ENCODE measurements at places on chromosomes 4 and X. TPM values are rescaled to one million over a fixed set of nuclear protein-coding genes. Genes with fewer than 3 reads are reported as not detected.
A peak's percentile ranks its signal among the peaks of the same experiment; 100 is the strongest.

DNA sequence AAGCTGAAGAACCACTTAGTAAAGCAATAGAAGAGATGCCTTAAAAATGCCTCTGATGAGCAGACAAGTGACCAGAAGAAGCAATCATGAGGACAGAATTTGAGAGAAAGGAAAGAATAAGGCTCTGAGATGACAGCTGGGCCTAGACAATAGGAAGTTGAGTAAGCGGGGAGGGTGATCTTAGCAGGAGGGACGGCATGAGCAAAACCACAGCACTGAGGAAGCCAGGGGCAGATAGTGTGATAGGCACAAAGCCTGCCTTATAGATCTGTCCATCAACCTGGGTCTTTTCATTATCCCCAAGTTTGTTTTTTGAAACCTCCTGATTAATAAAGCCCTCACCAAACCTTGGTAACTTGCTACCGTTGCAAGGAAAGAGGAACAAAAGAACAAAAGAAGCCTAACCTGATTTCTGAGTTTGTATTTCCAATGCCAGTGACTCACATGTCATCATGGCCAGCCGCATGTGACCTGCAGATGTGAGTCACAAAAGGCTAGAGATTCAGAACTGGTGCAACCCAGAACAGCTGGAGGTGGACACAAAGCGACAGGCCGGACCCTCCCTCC lies 55.7 kb upstream of the PPARGC1A start:
- no peak for DNase-seq

DNA sequence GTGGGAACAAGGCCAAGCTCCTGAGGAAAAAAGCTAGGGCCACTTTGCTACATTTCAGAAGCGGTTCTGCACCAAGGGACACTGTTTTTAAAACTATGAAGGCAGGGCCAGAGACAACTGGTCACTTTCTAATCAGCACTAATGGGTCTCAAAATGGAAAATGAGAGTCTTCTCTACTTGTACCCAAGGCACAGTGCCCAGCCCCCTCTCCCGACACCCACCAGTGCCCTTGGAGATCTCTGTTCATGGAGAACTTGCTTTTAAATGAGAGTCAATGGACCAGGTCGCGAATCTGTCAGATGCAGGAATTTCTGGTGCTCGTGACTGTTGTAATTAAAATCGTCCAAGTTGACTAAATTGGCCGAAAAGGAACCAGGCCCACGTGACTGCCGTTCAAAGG lies 591.6 kb downstream of the BCOR start:
- no peak for DNase-seq

- DNase-seq: no peak
These were observed 77.6 kb downstream of the FBXL5 start for GRCh38 chr4:15577508-15577907.

DNA sequence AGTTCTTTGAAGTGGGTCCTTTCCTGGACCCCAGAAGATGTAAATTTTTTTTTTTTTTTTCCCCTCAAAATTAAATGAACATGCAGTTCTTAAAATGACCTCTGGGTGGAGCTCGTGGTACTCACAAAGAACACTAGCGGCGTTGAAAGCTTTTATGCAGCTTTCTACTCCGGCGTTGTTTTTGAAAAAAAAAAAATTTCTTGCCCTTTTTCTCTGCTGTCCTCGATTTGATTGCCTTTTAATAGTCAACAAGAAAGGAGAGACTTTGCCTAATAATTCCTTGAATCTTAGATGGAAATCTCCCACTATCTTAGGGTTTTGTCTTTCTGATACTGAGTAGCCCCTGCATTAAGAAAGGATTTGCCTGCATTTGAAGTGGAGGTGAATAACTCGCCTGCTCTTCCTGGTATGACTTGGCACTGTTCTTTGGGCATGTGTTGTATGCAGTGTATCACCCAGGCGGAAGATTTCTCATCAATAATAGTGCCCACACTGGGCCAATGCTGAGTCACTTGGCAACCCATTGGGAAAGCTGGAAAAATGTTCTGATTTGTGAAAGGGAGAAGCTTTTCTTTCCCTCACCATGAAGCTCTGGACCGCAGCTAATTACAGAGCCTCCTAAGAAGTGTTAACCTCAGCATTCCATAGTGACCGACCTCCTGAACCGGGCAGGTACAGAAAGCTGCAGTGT lies 104.0 kb downstream of the PHEX start:
- peak; percentile 70 for DNase-seq

DNA sequence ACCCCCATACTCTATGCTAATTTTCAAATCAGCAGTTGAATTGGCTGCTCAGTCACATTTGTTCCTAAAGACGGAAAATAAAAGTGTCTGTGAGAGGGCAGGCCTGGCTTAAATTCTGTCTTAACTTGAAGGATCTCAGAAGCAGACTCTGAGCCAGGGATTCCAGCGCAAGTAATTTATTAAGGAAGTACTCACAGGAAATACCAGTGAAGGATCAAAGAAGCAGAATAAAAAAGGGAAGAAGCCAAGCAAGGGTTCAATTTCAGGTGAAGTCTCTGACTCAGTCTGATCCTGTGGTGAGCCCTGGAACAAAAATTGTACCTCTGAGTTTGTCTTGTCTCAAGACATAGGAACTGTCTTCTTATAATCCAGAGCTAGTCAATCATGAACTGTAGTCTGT lies 52.2 kb downstream of the IL1RAPL1 start:
- DNase-seq: no peak

DNA sequence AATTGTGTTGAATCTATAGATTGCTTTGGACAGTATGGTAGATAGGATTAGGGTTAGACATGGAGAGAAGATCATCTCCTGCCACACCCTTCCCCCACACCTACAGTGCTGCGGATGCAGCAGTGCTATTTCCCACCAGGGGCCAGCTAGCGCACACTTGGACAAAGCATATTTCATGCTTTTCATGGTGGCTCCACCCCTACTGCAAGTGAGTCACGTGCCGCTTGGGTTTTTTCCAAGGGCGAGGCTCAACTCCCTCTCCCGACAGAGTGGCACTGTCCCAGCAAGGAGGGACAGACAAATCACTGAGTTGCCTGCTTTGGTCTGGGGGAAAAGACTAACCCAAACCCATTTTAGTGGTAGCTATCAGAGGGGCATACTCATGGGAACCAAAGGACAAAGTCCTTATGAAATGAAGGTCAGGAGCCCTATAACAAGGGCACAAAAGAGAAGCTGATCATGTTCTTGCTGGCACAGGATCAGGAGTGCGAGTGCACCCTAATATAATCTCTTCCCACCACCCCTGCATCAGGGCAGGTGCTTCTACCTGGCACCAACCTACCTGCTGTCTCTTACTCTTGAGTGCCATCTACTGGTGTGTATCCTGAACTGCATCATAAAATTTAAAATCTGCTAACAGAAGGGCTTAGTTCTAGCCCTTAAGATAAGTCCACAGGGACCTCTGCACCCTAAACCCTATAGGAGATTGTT lies 55.1 kb upstream of the PGAM4 start:
- DNase-seq: no peak

DNA sequence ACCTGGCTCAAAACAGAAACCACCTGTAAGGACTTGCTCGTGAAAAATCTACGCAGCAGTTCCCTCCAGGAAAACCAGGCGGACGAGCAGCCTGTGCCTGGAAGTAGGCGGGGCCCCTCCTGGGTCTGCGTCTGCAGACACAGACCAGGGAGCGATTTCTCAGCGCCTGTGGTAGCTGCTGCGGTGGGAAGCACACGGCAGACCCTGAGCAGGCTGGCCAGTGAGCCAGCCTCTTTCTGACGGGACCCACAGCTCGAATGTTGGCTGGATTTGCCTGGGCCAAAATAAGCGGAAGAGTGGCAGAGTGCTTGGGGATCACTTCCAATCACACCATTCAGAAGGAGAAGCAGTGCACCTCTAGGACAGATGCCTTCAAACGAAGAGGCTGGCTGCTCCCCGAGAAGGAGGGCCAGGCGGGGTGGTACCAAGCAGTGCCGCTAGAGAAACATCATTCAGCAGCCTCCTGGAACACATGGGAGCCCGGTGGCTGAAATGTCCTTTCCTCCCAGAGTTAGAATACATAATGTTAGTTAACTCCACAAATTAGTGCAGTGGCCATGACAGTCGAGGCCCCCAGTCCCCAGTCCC lies 85.9 kb downstream of the GATB start:
- peak; percentile 88 for DNase-seq

DNA sequence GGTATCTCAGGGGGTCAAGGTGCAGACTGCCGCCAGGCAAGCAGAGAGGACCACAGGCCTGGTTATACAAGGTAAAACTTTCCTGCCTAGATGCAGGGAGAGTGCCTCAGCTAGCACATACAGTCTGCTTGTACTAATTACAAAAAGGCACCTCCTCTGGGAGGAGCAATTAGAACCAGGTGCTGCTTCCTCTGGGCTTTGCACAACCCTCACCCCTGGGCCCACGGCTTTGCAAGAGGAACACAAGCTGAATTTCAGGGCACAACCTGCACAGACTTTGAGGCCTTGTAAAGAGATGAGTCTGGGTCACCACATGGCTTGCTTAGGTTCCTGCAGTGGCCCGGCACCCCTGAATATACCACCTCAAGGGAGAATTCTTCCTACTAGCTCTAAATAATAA lies 9.2 kb upstream of the CITED1 start:
- DNase-seq: no peak

DNA sequence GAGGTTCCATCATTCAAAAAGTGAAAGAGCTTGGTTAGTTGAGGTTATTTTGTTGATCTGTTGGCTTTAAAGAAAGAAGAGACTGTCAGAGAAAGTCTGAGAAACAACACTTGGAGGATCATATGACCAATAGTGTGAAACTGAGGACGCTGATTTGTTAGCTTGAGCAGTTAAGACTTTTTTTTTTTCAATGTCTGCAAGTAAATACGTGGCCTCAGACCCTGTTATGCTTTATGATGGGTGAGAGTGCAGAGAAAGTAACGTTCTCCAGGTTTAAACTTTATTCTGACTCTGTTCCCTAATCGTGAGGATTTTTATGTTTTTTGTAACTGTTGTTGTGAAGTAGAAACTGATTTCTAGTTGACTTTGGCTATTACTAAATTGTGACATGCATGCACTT lies 45.9 kb downstream of the GAB1 start:
- no peak for DNase-seq

GRCh38 chr4:87304745-87305432 lies 17.8 kb downstream of the HSD17B13 start:
- no peak for DNase-seq

The HS3ST1 gene
- total RNA-seq: not detected

The DGAT2L6 gene
- not detected for total RNA-seq

The NXF2 gene
- total RNA-seq: not detected

The SPANXA2 gene
- total RNA-seq: not detected

The MID1IP1 gene
- total RNA-seq: 8.1 TPM

The BMPR1B gene
- total RNA-seq: not detected

The SPP1 gene
- total RNA-seq: 568 TPM

The CT45A10 gene
- not detected for total RNA-seq
